ENCODE measurements at places on chromosomes 1 and 21.

DNA sequence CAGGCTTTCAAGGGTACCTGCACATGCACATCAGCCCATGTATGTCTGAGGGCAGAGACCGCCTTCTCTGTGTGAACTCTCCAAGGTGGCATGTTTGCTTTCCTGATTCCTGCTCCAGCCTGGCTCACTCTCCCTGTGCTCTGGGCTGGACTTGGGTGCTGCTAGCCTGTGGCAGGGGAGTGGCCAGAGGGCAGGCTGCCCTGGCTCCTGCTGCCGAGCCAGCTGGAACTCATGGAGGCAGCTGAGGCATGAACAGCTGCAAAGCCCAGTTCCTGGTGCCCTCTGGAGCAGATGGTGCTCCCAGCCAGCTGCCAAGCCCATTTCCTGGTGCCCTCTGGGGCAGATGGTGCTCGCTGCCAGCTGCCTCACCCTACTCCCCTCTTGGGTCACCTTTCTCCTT is 7.6 kb downstream of the UBL4B start:
- no peak for DNase-seq

DNA sequence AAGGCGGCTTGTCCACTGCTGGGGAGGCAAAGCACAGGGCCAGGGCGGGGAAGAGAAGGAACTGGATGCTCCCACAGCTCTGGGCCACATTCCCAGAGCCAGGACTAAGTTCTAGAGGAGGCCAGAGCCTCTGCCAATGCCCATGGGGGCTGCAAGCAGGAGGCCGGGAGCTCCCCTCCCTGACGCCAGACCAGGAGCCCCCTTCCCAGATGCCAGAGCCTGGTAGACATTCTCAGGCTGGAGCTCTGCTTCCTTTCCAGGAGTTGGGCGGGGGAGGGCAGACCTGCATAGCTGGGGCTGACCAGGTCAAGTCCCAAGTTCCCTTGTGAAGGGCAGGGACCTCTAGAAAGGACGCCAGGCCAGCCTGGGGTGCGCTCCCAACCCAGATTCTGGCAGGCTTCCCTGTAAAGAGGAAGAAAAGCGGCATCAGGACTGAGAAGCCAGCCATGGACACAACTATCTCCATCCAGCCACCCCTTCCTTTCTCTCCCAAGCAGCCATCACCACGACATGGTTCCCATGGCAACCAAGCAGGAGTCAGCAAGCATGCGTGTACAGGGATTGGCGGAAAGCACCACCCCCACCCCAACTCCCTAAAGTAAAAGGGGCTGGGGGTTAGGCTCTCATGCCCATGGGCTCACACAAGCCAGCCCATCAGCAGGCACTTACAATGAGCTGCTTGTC is 13.4 kb downstream of the KIF21B start:
- DNase-seq = no peak

DNA sequence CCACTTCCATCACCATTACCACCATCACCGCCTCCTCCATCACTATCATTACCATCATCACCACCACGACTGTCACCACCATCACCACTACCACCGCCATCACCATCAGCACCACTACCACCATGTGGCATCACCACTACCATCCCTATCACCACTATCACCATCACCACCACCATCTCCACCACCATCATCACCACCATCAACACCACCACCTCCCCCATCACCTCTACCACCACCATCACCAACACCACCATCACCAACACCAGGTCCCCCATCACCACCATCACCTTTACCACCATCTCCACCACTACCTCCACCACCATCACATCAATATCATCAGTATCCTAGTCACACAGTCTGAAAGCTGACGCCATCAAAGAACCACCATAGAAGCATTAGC is 39.9 kb upstream of the RIPK4 start:
- no peak for DNase-seq

DNA sequence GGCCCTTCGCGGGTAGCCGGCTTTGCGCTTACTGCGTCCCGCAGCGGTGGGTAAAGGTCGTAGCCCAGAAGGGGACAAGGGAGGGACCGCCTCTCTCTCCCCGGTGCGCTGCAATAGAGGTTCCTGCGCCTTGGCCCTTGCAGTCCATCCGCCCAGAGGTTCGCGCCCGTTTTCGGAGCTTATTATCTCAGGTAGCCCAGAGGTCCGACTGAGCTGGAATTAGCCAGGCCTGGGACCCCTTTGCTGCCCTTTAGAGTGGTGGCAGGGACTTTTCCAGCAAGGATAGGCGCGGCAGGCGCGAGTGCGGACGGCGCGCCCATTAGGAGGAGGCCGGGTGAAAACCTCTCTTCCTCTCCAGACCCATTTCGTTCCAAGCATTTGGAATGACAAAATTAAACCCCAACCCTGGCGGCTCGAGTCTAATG is 5.0 kb downstream of the LHX4 start:
- DNase-seq = no peak

GRCh38 chr21:35995522-35996088 is 64.7 kb downstream of the SETD4 start:
- no peak for DNase-seq

GRCh38 chr1:54272772-54273091 is 72.8 kb downstream of the MRPL37 start:
- no peak for DNase-seq

- no peak for DNase-seq
Observed at GRCh38 chr1:57118948-57119603, 153.3 kb upstream of the C8B start.

- no peak for DNase-seq
Observed at GRCh38 chr1:178294654-178295053, 200.8 kb downstream of the RASAL2 start.

- DNase-seq = no peak
Observed at GRCh38 chr1:95076034-95076433, 3.3 kb upstream of the ALG14 start.

GRCh38 chr1:185634704-185635103 is 99.5 kb upstream of the HMCN1 start:
- no peak for DNase-seq

DNA sequence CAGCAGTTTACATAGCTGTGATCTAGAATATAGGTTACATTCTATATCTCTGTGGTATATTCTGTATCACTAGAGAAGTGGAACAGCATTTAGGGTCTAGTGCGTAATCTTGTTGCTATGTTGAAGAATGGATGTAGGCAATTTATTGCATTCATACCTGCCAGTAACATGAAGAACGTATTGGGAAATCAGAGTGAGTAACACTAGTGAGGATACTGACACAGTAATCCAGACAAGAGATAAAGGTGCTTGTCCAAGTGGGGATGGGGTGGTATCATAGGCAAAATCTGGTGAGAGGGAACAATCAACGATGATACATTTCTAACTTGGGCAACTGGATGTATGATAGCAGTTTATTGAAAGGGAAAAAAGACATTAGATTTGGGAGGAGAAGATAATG is 9.8 kb downstream of the PPP2R5A start:
- no peak for DNase-seq

- no peak for DNase-seq
Observed at GRCh38 chr1:84688463-84689061, 1.7 kb downstream of the SSX2IP start.

DNA sequence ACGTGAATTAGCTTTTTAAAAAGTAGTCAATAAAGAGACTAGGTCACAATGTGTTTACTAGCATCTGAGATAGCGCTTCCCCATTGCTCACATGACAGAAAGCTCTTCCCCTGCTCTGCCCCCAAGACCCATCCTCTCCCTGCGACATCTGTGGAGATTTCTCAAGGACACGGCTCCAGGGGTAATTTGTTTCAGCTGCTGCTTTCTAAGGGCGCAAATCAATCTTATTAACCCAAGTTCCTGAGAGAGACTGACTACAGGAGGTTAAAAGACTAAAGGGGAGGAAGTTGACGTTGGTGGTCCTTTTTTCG is at the start of gene MYOCOS:
TSS of gene MYOCOS (plus strand) at position 92 of the 311 bp plus-strand sequence. CDS start 1,641 bp downstream, outside the sequence.
- DNase-seq = no peak

DNA sequence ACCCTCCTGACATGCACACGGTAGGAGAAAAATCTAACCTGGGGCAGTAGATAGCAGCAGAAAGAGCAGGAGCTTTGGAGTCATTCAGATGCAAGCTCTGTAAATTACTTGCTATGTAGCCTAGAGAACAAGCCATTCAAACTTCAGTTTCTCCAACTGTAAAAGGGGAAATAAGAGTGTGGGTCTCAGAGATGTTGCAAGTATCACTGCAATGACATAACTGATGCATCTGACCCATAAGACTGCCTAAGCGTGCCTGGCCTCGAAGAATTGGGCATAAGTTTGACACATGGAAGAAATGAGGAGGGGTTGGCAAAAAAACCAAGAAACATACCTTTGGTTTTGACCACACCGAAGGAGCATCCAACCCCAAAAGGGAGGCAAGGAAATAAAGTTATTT is 5.2 kb downstream of the AK2 start:
- no peak for DNase-seq

DNA sequence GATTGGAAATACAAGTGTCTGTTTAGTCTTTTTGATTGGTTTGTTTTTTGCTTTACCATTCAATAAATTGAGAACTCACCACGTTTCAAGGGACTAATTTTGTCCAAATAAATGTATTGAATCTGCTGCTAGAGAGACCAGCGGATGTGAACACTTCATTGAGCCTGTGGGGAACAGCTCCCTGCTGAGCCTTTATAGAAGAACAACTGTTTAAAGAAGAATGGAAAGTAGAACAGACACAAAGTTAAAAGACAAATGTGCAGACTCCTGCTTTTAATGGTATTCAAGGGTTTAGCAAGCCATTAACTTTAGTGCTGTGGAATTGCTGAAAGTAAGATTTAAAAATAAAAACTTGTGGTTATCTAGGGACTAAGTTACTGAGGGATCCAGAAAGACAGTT is 817.7 kb upstream of the B3GALT2 start:
- no peak for DNase-seq

GRCh38 chr1:84996846-84997666 is at the start of gene MCOLN2:
TSS of gene MCOLN2 (minus strand) at chr1:84997113. CDS start at chr1:84996872, 241 bp downstream.
- peak; percentile 9 for DNase-seq

- no peak for DNase-seq
Observed at GRCh38 chr1:34906222-34906621, 23.2 kb downstream of the DLGAP3 start.

GRCh38 chr1:83620016-83620415 is 378.9 kb downstream of the TTLL7 start:
- DNase-seq = no peak

- no peak for DNase-seq
Observed at GRCh38 chr21:42151948-42152220, 67.1 kb upstream of the ABCG1 start.

GRCh38 chr21:44401386-44402160 is 48.2 kb downstream of the TRPM2 start:
- DNase-seq = no peak

DNA sequence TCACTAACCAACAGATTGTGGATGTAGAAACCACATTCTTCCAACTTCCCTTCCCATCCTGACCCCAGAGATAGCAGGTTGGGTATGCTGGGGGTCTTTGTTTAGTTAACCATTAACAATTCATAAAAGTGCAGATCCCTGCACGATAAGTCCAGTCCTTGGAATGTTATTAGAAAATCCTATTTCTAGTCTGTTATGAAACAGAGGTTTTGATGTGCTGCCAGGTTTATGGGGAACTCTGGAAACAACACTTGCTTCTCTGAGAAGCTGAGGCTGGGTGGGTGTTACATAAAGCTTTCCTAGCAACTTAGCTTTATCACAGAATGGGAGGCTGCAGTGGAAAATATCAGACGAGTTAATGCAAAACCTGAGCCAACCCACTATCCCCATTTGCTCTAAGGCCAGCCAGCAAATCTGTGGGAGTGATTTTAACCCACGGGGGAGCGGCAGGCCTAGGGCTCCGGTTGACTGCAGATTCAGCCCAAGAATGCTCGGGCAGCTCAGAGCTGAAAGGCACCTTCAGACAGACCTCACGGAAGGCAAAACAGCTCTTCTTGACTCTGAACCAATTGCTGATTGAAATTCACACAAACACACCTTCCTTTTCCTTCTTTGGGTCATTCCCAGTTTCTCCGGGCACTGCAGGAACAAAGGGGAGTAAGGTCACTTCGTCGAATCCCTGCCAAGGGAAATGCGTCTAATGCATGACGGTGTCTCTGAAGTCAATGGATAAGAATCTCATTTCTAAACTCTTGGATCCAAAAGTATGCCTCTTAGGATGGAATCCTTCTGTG is 111.7 kb upstream of the IRF2BP2 start:
- no peak for DNase-seq

GRCh38 chr1:66552287-66552686 is 18.3 kb downstream of the SGIP1 start:
- no peak for DNase-seq

GRCh38 chr1:53946252-53947171 is at the start of gene LRRC42:
TSS of gene LRRC42 (plus strand) at chr1:53946350. CDS start at chr1:53952000, 5,650 bp downstream.
- peak; percentile 59 for DNase-seq

DNA sequence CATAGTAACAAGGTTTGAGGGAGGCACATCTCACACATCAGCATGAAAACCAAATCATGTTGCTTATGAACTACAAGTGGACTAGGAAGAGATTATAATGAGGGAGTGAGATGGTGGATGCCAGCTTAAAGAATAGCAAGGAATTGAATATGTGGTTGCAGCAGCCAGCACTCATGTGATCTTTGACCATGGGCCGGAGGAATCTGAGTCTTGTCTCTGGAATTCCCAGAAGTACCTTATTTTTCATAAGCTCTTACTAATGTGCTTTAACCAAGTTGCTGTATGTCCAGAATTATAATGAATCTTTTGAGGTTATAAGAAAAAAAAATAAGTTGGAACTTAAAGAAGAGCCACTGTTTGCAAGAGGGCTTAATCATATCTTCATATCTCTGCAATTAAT is 97.0 kb downstream of the DISP1 start:
- DNase-seq = no peak

DNA sequence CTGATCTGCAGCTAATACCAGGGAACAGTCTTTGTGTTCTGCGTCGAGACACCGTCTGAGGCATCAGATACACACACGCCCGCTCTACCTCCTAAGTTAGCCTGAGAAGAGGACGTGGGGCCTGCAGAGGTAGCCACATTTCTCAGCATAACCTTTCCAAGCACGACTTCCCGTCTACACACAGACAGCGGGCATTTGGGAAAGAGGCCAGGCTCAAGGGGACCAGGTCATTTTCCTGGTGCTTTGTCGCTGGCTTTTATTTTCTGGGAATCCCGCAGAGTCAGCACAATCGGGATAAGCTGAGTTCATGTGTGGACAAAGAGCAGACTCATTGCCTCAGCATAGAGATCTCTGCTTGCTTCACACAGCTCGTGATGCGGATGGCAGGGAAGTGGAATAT is 72.5 kb upstream of the SMYD2 start:
- DNase-seq = no peak

- no peak for DNase-seq
Observed at GRCh38 chr1:93567255-93567918, 114.2 kb downstream of the BCAR3 start.

- DNase-seq = no peak
Observed at GRCh38 chr1:96872757-96873156, 151.2 kb downstream of the PTBP2 start.

All from activated naive CD4-positive, alpha-beta T cell (primary cell).